ENCODE measurements at places on chromosomes 12 and 14.

DNA sequence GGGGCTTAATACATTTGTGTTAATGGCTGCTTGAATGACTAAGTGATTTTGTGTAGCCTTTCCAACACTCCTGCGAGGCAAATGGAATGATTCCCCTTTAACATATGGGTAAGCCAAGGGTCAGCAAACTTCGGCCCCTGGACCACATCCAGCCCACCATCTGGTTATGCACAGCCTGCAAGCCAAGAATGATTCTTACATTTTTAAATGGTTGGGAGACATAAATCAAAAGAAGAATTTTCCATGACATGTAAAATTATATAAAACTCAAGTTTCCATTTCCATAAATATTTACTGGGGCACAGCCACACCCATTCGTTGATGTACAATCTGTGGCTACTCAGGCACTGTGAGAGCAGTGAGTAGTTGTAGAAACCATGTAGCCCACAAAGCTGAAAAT is 9.0 kb downstream of the SLC8B1 start:
- no peak for DNase-seq

- DNase-seq: no peak
Observed at GRCh38 chr12:55132816-55133215, 6.6 kb downstream of the OR9K2 start.

DNA sequence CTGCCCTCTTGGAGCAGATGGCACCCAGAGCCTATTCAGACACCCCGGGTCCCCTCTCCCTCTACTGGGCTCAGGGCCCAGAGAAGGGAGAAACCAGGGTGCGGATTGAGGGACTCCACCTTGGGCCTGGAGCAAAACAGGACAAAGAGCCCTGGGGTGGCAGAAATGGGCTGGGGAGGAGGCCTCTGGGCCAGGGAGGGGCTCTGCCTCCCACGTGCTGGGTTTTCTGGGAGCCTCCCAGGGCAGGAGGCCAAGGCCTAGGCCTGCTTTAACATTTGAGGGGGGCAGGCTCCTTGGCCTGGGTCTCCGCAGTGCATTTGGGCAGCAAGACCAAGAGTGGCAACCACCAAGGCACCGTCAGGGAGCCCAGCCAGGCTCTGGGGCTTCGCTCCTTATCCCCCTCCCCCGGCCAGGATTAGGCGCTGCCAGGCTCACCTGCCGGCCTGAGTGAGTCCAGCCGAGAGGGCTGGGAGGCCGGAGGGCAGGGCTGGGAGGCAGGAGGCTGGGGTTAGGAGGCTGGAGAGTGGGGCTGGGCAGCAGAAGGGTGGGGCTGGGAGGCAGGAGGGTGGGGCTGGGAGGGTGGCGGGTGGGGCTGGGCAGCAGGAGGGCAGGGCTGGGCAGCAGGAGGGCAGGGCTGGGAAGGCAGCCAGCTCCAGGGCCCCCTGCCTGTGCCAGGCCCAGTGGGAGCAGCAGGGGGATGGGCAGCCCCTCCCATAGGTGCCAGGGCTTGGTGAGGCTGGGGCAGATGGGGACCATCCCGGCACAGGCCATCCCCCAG is 101.8 kb upstream of the EIF5 start:
- DNase-seq: no peak

DNA sequence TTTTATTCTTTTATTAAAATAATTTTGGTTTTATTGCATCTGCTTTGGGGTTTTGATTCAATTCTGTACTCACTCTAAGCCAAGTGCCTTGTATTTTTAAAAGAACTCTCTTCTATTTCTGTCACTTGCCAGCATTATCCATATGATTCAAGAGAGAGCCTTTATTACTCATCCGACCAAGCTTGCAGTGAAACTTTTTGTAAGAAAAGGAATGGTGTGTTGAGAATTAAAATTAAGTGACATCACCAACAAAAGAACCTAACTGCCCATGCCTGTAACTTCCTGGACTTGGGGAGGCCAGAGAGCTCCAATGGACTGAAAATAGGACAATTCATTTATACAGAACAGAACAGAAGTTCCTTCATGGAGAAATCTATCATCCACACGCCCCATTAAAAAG is 52.1 kb downstream of the GALNT4 start:
- no peak for DNase-seq

- no peak for DNase-seq
Observed at GRCh38 chr12:104090685-104091084, 26.4 kb downstream of the HCFC2 start.

GRCh38 chr14:99810559-99810874 is 17.3 kb downstream of the EML1 start:
- DNase-seq: no peak

DNA sequence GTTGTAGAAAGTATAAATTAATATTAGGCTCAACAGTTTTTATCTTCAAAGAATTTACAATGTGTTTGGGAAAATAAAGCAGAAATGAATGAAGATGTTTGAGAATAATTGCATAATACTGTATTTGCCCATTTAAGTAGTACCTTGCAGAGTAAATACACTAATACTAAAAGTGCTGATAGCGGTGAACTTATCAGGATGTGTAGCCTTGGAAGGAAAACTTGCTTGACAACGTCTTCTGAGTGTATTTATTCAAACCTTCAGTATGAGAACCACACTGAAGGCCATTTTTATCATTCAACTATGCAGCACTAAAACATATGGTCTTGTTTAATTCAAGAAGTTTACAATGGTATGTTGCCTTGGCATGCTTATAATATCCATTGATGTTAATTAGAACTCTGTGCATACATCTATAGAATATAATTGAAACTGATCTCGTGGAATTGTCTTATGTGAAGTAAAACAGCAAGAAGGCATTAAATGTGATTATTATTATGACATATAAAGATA is 41.3 kb downstream of the MSRB3 start:
- no peak for DNase-seq

DNA sequence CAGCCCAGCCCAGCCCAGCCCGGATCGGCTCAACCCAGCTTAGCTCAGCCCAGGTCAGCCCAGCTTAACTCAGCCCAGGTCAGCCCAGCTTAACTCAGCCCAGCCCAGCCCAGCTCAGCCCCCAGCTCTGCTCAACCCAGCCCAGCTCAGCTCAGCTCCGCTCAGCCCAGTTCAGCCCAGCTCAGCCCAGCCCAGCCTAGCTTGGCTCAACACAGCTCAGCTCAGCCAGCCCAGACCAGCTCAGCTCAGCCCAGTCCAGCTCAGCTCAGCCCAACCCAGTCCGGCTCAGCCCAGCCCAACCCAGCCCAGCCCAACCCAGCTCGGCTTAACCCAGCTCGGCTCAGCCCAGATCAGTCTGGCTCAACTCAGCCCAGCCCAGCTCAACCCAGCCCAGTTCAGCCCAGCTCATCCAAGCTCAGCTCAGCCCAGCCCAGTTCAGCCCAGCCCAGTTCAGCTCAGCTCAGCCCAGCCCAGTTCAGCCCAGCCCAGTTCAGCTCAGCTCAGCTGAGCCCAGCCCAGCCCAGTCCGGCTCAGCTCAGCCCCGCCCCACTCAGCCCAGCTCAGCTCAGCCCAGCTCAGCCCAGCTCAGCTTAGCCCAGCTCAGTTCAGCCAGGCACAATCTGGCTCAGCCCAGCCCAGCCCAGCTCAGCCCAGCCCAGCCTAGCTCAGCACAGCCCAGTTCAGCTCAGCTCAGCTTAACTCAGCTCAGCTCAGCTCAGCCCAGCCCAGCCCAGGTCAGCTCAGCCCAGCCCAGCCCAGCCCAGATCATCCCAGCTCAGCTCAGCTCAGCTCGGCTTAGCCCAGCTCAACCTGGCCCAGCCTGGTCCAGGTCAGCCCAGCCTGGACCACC is 331.7 kb downstream of the TMEM121 start:
- no peak for DNase-seq

DNA sequence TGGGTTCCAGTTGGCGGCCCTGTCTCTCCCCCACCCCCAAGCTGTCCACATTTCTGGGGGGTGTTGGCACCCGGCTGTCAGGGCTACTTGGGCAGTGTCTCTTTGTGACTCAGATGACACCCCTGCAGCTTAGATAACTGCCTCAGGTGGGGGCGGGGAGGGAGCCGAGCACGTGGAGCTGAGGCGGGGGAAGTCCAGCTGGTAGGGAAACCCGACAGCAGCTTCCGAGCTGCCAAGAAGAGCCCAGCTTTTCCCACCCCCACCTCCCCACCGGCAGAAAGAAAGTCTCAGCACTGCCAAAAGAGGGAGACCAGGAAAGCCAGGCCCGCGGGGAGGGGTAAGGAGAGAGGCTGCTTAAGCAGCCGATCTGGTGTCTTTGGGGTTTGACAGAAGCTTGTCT is 1.4 kb downstream of the LRTM2 start:
- DNase-seq: no peak

- no peak for DNase-seq
Observed at GRCh38 chr12:103880299-103881142, 39.5 kb upstream of the NT5DC3 start.

- DNase-seq: no peak
Observed at GRCh38 chr12:66620688-66621087, 58.2 kb downstream of the GRIP1 start.

DNA sequence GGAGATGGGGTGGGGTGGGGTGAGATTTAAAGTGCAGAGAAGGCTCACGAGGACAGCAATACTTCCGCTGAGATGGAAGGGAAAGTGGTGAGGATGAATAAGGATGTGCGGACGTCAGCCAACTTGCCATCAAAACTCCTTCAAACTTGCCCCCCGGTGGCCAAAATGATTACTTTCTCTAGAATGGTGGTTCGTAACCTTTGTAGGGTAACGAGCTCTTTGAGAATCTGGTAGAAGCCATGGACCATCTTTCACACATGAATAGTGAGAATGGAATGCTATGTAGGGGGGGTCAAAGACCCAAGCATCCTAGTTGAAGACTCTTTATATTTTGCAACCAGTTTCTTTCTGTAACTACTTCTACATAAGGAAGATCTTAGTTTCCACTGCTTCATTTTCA is 245.9 kb upstream of the DDHD1 start:
- no peak for DNase-seq

GRCh38 chr12:41552588-41552987 is 364.5 kb downstream of the PDZRN4 start:
- DNase-seq: no peak

- no peak for DNase-seq
Observed at GRCh38 chr14:69572030-69572840, 2.4 kb downstream of the CCDC177 start.
